ENCODE measurements at places on chromosomes 5 and 9. TPM values are rescaled to one million over a fixed set of nuclear protein-coding genes. Genes with fewer than 3 reads are reported as not detected.

The IFNK gene
- not detected for total RNA-seq

The TMEM167A gene
- 109 TPM for total RNA-seq

The TLX3 gene
- total RNA-seq: not detected

The IL3 gene
- not detected for total RNA-seq

The PHYHD1 gene
- 13.8 TPM for total RNA-seq

The QRFP gene
- not detected for total RNA-seq

The SLC36A3 gene
- total RNA-seq: not detected

The IQGAP2 gene
- 83.2 TPM for total RNA-seq

The PRDM9 gene
- not detected for total RNA-seq

The NR4A3 gene
- total RNA-seq: not detected

The ADCY2 gene
- not detected for total RNA-seq

The FAM219A gene
- total RNA-seq: 5.2 TPM

GRCh38 chr5:153276151-153276550 lies 214.3 kb upstream of the GRIA1 start:
- no peak for DNase-seq

DNA sequence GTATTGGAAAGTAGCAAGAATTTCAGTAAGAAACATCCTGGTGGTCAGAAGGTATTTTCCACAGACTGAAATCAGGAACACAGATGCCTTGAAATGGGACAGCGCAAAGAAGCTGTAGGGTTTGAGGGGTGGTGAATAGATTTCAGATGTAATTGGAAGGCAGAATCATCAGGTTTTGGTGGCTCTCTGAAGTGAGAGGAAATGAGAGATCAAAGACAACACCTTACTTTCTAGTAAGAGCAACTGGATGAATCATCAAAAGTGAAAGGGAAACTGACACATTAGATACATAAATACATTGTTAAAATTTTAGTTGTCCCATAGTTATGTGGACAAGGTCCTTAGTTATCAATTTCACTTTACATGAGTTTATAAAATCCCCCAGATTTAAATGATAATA lies 188.2 kb upstream of the SLC27A6 start:
- no peak for DNase-seq

DNA sequence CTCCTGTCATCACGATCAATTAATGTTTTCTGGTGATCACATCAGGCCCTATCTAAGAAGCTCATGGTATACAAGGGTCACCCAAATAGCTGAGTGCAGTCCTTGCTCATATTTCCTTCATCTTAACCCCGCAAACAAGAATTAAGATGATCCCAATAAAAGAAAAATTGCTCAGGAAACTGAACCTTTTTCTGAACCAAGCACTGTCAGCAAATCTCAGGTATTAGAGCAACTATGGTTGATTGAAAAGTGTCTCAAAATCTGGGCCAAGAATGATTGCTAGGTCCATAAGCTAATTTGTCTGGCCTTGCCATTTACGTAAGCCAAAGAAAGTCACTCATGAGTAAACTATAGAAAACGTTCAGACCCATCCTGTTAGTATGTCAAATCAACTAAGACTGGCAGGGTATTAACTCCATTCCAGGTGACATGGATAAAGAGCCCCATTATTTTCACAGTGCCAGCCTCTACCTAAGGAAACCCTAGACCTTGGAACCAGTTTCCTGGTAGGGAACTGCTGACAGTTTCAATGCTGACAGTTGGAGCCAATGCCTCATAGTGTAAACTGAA lies 209.3 kb downstream of the DEPDC1B start:
- DNase-seq: no peak

DNA sequence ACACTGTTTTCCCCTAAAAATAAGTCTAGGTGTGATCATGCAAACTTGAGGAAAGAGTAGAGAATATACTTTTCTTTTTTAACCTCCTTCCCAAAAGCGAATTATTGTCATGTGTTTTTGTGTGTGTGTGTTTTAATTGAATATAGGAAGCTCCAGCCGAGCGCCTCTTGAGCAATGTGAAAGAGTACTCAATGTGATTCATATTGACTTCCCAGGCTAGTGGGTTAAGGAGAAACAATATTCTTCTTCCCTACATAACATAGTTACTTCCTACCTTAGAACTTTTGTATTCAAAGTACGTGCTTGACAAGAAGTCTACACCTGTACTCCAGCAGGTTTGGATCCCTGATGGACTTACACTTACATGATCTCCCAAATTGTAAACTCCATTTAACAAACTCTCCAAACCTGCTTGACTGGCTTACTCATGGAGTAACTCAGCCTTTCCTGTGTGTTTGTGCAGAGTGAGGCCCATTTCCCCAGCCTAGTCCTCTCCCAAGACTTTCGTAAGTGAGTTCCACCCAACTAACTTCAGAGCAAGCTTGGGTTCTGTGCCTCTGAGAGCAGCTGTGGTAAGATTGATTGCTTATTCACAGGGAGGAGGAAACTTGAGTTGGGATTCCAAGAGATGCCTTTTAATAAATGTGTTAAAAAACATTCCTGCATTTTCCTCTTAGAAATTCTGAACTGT lies 9.3 kb downstream of the SLC28A3 start:
- no peak for DNase-seq

- no peak for DNase-seq
These were observed 34.5 kb upstream of the CDKN2AIPNL start for GRCh38 chr5:134445856-134446818.

DNA sequence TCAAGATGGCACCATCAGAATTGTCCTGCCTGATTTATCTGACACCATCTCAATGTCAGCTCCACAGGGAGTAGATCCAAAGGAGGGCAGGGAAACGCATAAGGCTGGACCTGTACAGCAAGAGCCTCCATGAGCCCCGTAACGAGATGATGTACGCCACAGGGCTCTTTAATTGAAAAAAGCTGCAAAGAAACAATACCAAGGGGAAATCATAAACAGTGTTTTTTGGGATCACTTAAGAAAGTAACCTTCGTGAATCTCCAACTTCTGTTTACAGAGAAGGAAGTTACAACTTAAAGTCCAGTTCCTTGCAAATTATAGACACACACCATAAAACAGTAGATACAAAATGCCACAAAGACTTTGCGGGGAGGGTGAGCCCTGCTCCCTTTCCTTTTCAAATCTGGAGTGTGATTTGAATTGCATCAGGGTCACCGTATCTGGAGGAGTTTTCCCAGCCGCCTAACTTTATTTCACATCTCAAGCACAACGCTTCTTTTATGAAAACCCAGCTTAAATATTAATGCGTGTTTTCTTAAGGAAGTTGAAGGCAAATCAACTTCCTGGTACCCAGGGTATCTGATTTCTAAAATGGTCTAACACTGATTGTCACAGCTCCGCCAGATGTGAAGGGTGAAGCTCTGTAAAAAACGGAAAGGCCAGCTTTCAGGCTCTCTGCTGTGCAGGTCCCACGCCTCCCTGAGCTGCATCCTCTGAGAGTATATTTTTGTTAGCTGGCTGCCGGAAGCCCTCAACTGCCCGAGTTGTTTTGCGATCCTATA lies 88.9 kb downstream of the EBF1 start:
- no peak for DNase-seq

GRCh38 chr5:132098621-132099020 lies 25.0 kb downstream of the CSF2 start:
- no peak for DNase-seq

- DNase-seq: no peak
These were observed 105.1 kb upstream of the SLC25A48 start for GRCh38 chr5:135729321-135729786.

DNA sequence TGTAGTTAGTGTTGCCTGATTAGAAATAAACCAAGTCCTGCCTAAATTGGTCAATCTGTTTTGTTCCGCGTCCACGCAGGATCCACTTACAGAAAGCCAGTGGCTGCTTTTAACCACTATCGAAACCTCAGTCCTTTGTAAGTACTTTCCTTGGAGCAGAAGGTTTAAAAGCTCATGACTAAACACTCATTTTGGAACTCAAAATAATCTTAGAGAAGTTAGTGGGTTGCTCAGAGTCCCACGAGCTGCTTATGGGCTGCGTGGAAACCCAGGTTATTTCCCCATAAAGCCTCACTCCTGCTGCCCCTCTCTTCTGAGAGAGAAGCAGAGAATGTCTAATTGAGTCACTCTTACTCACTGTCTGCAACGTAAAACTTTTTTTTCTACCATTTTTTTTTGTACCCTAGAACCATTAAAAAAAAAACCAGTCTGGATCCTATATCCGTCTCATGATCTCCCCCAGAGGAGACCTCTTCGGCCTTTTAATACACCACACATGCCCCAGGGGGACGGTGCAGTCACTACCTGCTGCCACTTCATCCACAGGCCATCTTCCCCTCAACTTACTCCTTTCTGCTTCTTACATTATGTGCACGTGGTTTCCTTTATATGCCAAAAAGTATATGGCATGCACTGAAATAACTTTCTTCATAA lies 7.6 kb downstream of the BASP1 start:
- DNase-seq: no peak

- DNase-seq: no peak
These were observed 96.7 kb upstream of the CHD1 start for GRCh38 chr5:99025298-99026045.

- DNase-seq: no peak
These were observed 415.4 kb downstream of the CDH9 start for GRCh38 chr5:26622947-26623346.

DNA sequence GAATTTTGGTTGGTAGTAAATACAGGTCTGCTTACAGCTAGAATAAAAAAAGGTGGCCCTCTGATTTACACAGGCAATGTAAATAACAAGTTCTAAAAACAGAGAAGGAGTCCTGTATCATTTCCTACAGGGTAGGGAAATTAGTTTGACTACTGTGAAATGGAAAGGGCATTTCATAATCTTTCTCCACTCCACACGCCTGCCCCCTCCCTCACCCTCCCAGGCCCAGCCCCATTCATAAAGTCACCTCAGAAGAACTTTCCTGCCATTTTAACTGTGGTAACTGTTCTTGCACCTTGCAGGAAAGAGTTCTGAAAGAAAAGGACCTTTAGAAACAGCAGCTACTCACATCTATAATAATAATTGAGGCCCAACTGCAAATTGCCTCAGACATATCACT lies 69.7 kb downstream of the MEF2C start:
- no peak for DNase-seq

GRCh38 chr5:172410160-172410559 lies 44.2 kb downstream of the SH3PXD2B start:
- no peak for DNase-seq

- DNase-seq: no peak
These were observed 35.7 kb upstream of the OR13D1 start for GRCh38 chr9:104658496-104659195.

DNA sequence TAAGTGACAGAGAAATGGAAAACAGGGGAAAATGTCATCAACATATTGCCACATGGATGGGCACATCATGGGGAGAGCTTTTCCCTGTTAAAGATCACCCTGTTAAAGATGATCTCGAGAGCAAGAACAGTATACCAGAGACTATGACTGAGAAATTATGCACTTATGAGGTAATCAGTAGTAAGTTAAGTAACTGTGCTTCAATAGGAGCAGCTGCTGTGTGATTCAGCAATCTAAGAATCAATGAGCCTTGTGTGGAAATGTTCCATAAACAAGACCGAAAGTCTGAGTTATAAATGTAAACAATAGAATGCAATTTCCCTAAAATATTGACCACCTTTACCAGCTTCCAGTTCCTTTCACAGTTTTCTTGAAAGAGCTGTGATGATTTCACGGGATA lies 582.3 kb downstream of the CAAP1 start:
- DNase-seq: no peak

DNA sequence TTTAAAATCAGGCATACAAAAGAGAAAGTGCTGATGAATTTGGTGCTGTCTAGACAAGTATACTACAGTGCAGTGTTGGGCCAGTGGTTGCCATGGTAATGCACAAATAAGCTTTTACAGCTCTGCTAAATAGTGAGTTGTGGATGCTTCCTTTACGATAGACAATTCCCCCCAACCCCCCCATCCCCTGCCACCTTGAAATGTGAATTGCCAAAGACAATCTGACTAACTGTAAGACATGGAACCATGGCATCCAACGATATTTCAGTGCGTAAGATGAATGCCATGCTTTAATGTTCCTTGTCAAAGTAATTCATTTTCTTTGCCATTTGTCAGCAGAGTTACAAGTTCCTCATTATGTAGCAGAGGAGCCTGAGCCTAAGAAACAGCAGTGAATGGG lies 91.5 kb upstream of the NREP start:
- no peak for DNase-seq

- no peak for DNase-seq
These were observed 27.6 kb upstream of the ECM2 start for GRCh38 chr9:92563116-92564100.

DNA sequence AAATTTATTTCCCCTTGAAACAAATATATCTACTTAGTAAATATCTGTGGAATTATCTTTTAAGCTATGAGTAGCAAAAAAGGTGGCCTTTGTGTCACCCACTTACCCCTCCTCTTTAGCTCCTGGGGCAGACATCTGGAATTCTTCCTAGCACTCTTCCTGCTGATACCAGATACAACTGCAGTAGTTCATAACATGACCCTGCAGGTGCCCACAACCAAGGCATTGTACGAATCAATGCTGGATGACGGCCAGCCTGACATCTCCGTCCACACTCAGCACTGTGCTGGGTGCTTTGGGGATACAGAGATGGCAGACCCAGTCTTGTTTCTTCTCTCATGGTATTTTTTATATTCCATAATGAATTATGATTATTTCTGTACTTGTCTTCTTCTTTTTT lies 152.3 kb downstream of the GOLPH3 start:
- no peak for DNase-seq

DNA sequence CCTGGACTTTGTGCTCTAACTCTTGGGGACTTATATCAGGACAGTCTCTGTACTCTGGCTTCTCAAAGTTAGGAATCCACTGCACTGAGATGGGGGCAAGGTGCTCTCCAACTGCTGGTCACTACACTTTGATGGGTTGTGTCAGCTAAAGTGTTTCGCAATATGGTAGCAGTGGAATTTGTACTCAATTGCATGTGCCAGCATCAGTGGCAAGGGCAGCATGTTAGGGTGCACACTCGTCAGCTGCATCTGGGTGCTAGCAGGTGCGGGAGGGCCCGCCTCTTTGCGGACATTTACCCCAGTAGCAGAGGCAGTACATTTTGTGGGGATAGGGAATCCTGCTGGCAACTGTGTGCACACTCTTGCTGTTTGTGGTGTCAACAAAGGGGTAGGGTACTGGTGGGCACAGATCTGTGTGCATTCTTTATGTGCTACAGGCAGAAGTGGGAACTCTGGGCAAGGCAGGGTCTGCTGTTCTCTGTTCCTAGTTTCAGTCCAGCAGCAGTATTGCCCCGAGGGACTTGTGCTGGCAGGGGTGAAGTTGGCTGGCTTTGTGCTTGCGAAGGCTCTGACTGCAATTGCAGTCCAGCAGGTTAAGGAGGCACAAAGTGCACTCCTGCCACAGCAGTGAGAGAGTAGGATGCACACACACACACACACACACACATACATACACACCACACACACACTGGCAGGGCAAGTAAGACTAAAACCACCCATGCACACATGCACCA lies 924.8 kb upstream of the CDH9 start:
- DNase-seq: no peak

DNA sequence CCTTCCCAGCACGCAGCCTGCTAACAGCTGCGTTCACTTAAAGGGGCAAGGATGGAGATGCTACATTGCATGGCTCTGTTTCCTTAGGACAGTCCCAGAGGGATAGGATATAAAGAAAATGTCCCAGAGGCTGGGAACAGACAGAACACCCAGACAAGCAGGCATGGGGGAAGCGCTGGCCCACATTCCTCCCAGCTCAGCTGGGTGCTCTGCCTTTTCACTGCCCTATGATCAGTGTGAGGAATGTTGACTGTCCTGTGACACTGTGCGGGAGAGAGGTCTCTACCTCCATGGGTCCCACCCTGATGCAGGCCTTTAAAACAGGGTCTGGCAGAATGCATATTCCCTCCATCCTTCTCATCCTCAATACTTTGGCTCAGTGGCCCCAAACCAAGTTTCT lies 459.4 kb upstream of the DMAC1 start:
- peak; percentile 12 for DNase-seq

Data from G401 (cell line).